ENCODE measurements at places on chromosomes 3 and 15.

- no peak for DNase-seq
These were observed 139.1 kb upstream of the ZPLD1 start for GRCh38 chr3:102295756-102296155.

DNA sequence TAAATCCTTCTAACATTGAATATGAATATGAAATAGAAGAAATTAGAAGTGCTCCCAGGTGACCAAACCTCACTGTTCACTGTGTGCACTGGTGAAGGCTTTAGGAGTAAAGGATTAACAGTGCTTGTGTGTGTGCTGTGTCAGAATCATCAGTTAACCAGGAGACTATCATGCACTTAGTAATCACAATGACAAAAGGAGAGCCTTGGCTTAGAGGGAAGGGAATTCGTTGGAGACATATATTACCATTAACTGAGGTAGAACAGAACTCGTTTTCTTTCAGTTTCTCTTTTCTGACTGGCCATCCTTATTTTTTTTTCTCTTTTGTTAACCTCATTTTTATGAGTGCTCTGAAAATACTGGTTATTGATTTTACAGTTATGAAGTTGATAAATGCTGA lies 213.3 kb upstream of the GBE1 start:
- DNase-seq, result no peak

GRCh38 chr3:38598791-38599190 lies 50.7 kb downstream of the SCN5A start:
- DNase-seq, result no peak

- DNase-seq, result no peak
These were observed 2.5 kb upstream of the INAFM2 start for GRCh38 chr15:40320931-40321371.

- DNase-seq, result no peak
These were observed 29.5 kb downstream of the CLEC3B start for GRCh38 chr3:45055411-45056143.

- peak; percentile 93 for DNase-seq
These were observed 213.4 kb upstream of the SLC2A2 start for GRCh38 chr3:171239757-171240503.

- no peak for DNase-seq
These were observed 192.6 kb upstream of the MBNL1 start for GRCh38 chr3:152076148-152076547.

- no peak for DNase-seq
These were observed 25.9 kb downstream of the SHISA5 start for GRCh38 chr3:48477959-48478520.

DNA sequence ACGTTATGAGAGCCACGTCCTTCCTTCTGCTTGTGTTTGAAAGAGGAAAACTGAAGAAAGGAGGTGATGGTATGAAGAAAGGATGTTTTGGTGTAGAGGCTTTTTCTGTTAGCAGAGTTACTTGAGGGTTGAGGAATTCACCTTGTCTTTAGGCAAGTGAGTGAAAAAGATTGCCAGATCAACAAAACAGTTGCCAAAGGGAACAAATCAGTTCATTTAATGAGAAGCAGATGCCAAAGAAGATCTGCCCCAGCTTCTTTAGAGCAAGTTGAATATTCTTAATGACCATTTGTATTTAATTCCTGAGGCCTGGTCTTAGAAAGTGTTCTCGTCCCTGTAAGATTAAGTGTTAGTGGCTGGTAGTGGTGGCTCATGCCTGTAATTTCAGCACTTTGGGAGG lies 2.6 kb downstream of the CHCHD6 start:
- no peak for DNase-seq

GRCh38 chr3:69197455-69197854 lies 75.1 kb upstream of the LMOD3 start:
- DNase-seq, result no peak
